ENCODE measurements at places on chromosomes 2 and 18.

- no peak for DNase-seq
Measured at GRCh38 chr2:213490087-213490486, 205.8 kb downstream of the SPAG16 start.

- no peak for DNase-seq
Measured at GRCh38 chr2:128794285-128794684, 475.6 kb upstream of the HS6ST1 start.

GRCh38 chr2:45725731-45726130, 74.3 kb downstream of the PRKCE start:
- no peak for DNase-seq

DNA sequence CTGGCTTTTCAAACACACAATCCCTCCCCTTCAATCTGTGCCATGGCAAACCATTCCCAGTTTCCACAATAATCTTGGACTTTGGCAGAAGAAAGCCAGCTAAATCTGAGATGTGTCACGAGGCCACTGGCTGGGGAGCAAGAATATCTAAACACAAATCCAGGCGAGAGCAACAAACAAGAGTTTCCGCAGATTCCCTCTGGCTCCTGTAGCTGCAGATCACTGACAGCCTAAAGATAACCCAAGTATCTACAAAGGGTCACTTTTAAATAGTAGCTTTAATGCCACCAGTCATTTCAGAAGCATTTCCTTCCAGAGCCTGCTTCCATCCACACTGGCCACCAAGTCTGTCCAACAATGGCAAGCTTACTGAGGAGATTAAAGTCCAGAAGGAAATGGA, 86.9 kb downstream of the ACVR1 start:
- DNase-seq, result no peak

GRCh38 chr2:143504397-143504796, 375.2 kb downstream of the ARHGAP15 start:
- DNase-seq, result no peak

DNA sequence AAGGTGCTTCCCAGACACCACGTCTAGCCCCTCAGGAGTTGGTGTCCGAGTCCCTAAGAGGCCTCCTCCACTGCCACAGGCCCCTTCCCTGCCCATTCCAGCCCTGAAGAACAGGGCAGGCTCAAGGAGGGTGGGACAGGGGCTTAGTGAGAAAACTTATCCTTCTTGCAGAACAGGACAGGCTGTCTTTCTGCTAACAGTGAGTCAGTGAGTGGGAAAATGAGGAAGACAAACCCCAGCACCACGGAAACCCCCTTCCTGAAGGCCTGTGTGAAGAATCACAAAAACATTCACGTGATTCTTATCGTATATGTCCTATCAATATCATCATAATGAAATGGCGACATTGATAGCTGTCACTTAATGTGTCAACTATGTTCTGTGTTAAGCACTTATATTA, 9.8 kb downstream of the FZD7 start:
- DNase-seq, result no peak

DNA sequence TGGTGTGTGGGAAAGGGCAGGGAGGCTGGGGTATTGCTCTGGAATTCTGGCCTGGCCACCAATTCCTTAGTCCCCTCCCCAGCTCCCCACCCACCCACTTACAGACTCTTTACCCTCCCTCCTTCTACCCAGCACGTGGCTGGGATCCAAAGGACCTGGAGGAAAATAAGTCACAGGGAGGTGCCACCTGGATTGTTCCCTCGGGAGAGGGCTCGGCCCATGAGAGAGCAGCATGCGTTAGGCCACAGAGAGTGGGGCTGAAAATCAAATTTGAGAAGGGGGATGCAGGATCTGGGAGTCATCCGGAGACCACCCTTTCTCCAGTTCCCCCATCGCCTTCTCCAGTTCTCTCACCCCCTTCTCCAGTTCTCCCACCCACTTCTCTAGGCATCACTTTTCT, 3.0 kb downstream of the ASPRV1 start:
- DNase-seq, result no peak

GRCh38 chr2:205079173-205079572, 533.9 kb downstream of the PARD3B start:
- DNase-seq, result no peak

DNA sequence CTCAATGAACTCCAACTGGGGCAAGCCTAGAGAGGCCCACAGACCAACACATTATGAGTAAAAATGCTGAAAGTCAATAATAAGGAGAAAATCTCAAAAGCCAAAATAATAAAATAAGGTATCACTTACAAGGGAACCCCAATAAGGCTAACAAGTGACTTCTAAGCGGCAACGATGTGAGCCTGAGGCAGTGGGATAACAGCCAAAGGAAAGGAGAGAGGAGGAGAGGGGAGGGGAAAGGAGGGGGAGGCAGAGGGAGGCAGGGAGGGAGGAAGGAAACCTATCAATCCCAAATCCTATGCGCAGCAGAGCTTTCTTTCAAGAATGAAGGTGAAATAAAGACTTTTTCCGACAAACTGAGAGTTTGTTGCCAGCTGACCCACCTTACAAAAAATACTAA, 6.0 kb upstream of the NFATC1 start:
- DNase-seq, result no peak

DNA sequence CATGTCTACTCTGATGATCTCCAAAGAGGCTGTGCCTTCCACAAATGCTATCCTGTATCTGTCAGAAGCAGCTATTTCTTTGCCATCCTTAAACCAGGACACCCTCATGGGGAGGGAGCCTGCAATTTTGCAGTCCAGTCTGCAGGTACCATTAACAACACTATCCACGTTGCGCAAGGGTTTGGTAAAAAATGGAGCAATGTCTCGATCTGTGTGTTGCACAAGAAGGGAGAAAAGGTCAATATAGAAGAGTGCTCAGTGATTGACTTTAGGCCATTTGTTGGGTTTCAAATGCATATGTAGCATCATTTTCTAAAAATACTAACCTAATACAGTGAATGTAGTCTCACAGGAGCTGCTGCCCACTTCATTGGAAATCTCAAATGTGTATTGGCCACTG, 74.3 kb downstream of the TTN start:
- DNase-seq, result no peak

DNA sequence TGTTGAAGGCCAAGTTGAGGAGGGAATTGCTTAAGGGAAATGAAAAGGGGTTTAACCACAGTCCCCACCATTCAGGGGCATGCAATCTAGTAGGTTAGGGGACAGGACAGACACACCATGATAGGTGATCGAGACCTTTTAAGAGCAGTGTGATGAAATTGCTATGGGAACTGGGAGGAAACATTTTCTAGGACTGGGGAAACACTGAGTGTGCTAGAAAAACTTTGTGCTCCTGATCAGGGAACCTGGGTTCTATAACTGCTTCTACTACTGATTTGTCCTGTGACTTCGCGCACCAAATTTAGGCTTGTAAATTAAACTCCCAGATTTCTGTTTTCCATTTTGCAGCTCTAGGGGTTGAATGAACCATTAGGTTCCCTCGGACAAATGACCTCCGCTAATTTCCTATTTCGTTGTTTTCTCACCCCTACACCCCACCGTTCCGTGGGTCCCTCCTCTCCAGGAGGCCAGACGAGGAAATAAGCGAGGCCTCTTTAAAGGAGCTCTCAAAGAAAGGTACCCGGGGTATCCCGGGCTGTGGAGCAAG, 371 bp upstream of the LCLAT1 start:
- no peak for DNase-seq

DNA sequence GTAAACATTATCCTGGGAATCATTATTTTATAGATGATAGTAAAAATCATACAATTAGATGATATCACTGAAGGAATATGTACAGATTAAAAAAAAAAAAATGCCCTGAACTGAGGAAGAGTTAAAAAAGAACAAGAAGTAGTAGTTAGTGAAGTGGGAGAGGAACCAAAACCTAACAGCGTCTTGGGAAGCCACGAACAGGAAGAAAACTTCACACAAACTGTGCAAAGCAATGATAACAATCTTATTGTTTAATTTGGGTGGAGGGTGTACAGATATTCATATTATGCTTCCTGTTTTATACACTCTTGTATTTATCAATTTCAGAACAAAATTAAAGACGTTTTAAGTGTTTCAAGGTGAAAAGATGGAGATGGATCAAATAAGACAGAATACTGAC, 3.5 kb downstream of the HEATR5B start:
- DNase-seq, result no peak

DNA sequence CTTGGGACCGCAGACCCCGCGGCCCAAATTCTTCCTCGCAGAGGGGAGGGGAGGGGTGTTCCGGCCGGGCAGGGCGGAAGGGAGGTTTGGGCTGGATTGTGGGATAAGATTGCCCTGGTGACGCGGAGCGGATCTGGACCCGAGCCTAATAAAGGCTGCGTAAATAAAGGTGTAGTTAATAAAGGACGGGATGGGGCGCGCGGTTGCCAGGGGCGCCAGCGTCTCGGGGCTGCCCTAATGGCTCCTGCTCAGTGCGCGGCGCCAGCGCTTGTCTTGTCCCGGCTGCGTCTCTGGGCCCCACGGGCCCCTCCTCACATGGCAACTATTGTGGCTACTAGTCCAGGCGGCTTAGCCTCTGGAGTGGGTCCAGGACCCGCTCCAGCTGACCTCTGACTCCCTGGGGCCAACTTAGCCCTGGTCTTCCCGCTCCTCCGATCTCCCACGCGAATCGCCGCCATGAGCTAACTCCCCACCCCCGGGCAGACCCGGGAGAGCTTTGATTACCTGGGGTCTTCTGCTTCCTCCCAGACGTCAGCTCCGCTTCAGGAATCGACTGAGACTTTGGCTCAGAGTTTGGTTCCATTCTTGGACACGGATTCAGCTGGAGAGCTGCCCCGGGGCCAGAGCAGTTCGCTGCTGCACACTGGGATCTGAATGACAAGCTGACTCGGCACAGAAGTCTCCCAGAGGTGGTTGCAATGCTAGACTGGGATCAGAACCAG, 36.5 kb downstream of the SLC25A52 start:
- no peak for DNase-seq

GRCh38 chr2:8714283-8714682, 32.4 kb downstream of the ID2 start:
- DNase-seq, result no peak

DNA sequence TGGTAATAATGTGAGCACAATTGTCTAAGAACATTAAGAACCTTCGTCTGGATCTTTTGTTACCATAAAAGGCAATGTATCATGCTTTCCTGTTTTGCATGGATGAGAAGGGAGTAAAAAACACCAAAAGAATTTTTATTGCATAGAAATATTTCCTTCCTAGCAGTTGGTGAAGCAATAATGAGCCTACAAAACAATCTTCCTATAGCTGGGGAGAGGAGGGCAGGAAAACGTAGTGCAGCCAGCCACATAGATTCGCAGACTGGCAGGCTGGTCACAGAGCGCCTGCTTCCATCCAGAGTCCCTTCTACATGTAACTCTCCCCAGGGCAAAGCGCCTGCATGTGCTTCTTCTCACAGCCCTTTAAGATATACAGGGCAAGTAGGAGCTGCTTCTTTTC, 190.4 kb downstream of the BABAM2 start:
- DNase-seq, result no peak

- DNase-seq, result no peak
Measured at GRCh38 chr2:210190345-210190744, 19.1 kb upstream of the KANSL1L start.

DNA sequence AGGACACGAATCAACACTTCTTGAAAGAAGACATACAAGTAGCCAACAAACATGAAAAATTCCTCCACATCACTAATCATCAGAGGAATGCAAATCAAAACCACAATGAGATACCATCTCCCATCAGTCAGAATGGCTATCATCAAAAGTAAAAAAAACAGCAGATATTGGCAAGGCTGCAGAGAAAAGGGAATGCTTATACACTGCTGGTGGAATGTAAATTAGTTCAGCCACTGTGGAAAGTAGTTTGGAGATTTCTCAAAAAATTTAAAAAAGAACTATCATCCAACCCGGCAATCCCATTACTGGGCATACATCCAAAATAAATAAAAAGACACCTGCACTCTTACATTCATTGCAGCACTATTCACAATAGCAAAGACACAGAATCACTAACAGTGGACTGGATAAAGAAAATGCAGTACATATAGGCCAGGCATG, 78.7 kb downstream of the GRB14 start:
- no peak for DNase-seq

DNA sequence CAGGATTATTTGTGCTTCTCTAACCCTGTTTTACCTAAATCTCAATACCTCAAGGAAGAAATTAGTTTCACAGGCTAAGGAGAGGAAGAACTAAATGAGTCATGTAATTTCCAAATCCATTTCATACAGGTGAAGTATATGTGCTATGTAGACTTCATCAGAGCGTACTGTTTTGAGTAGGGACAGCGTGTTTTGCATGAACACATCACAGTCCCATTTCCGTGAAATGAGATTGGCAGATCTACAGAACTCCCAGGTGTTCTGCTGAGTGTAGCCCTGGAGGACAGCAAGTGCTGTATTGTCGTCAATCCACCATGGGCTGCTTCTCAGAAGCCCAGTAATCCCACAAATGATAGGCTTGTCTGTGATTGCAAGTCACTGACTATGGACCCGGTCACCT, 97.7 kb downstream of the XRCC5 start:
- no peak for DNase-seq

DNA sequence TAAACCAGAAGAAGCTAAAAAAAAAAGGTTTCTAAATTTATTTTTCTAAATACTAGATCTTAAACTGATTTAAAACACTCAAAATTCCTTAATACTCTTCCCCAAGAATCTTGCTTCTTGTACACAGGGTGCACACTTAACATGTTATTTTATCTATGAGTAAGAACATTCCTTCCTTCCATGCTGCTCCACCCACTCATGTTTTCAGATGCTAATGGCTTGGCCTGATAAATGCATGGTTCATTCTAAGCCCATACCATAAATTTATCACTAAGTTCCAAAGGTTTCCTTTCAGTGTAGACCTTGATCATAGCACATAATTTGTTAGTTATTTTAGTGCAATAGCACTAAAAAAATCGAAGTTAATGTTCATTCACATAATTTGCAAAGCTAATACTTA, 8.1 kb downstream of the FBXO48 start:
- DNase-seq, result no peak

DNA sequence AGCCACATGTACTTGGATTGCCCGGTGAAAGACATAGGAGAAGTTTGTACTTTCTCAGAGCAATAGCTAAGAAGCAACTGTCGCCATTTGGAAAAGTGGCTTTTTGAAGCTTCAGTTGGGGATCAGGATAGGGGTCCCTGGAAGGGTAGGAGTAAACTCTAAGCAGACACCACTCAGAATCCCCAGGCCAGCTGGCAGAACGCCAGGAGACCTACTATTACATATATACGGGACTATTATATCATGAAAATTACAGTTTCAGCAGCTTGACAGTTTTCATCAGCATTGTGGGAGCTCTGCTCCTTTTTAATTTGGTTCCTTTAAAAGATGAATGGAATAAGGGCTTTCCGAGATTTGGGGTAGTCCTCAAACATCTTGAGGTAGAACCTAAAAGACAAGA, 54.9 kb downstream of the SRD5A2 start:
- DNase-seq, result no peak

DNA sequence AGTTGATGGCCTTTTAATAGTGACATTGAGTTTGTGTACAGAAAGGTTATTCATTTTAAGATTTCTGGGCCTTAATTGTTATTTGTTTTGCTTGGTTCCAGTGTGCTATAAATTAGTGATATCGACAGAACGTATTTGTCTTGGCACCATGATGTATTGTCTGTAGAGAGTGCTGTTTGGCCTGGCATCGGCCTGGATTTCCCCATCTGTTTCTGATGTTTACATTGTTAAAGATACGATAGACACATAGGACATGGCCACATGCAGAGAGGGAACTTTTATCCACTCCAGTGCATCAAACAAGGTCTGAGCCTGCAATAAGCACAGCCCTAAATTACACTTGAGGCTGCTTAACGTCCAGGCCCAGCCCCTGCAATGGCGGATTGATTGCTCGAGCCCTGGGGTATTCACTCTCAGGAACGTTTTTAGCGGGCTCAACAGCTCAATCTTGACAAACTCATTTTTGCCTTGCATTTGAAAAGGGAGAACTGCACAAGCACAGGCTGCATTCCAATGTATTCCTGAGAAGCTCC, 144.7 kb downstream of the SLC4A3 start:
- DNase-seq, result no peak

GRCh38 chr18:3538954-3539617, 89.1 kb downstream of the TGIF1 start:
- DNase-seq, result no peak

All from stimulated activated CD4-positive, alpha-beta T cell treated with anti-CD3 and anti-CD28 coated beads, Interleukin-1b, Interleukin-23, amount 100 ng/mL, for 4 hours (primary cell).